WERI-Rb-1 (cell line): ENCODE measurements at places on chromosomes 7 and 10.

- DNase-seq: no peak
Observed at GRCh38 chr7:89027781-89028180, 232.2 kb upstream of the TEX47 start.

GRCh38 chr7:71430246-71430645 is 298.3 kb downstream of the GALNT17 start:
- no peak for DNase-seq

DNA sequence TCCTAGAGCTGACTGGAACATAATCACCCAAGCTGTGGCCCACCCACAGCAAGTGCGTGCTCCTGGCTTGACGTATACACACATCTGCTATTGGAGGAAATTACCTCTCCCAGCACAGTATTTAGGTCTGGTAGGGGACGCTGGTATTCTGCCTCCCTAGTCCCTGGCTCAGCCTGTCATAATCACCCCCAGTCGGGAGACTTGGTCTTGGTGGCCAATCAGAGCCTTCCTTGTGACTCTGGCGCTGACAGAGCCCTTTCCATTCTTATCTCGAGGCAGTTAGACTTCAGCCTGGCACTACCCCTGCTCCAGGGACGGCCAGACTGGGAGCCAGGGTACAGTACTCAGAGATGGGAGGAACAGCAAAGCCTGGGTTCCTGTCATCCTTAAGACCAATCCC is 14.3 kb upstream of the PRKAG2 start:
- DNase-seq: peak; percentile 36

- DNase-seq: no peak
Observed at GRCh38 chr10:60913657-60914056, 30.3 kb downstream of the RHOBTB1 start.

DNA sequence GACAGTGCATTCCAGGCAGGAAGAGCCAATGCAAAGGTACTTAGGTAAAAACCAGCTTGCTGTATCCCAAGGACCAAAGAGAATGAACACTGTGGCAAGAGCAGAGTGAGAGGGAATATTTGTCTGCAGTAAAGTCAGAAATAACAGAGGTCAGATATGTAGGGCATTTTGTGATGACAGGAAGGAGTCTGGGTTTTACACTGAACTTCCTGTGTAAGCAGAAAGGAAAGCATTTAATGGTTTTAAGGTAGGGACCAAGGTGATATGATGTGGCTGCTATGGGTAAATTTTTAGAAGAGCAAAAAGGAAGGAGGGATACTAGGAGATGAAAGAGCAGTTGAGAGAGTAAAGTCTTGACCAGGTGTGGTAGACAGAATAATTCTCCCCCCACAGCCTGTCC is 10.1 kb downstream of the ABCB1 start:
- DNase-seq: no peak

- no peak for DNase-seq
Observed at GRCh38 chr10:94074462-94074861, 80.7 kb downstream of the PLCE1 start.

DNA sequence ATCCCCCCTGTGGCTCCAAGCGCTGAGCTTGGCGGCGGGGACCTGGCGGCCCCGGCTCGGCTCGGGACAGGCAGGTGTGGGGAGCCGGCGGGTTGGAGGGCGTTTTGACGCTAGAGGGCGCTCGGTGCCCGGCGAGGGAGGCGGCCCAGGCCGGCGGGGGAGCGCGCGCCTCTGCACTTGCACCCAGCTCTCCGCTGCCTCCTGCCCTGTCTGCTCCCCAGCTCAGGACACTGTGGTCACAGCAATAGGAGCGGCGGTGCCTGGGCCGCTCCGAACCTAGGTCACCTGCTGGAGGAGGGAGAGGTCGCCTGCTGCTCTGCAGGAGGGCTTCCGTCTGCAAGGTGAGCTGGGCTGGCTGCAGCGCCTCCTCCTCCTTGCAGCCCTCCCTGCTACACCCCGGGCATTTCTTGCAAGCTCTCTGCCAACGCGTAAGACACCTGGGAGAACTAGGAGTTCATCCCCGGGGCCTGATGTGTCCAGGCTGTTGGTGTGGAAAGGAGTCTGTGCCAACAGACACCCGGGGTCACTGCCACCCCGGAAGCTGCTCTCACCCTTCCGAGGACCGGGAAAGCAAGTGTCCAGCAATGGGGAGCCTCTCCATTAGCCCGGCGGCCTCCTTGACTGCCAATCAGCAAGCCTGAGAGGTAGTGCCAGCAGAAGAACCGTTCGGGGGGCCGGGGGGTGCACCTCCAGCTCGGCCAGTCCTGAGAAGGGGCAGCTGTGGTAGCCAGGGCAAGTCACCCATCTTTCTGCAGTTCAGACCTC is 620.4 kb downstream of the GALNT17 start:
- peak; percentile 72 for DNase-seq

DNA sequence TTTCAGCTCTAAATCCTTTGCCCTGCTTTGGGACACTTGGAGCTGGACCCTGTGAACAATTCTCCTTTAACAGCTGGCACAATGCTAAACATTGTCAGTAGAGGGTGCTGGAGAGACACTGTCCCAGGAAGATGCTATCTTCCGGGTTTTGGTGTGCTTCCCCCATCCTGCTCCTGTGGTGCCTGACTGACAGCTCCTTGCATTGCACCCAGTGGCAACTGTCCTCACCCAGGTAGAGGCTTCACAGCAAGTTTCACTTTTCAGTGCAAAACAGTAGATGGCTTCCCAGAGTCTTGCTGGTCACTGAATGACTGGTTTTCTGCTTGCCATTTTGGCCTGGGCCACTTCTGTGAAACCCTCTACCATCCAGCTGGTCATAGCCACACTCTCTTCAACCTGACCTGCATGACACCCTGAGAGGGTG is 77.3 kb downstream of the CDC14C start:
- DNase-seq: peak; percentile 75

- no peak for DNase-seq
Observed at GRCh38 chr10:68112837-68113236, 3.5 kb downstream of the MYPN start.

- no peak for DNase-seq
Observed at GRCh38 chr7:50564640-50565558, at the start of gene DDC. DDC (minus strand) TSS chr7:50565405; CDS start chr7:50544085, 21,320 bp downstream.

- no peak for DNase-seq
Observed at GRCh38 chr7:88681682-88682081, 77.8 kb upstream of the ZNF804B start.

GRCh38 chr7:77331938-77332695 is 84.0 kb downstream of the GSAP start:
- peak; percentile 90 for DNase-seq

DNA sequence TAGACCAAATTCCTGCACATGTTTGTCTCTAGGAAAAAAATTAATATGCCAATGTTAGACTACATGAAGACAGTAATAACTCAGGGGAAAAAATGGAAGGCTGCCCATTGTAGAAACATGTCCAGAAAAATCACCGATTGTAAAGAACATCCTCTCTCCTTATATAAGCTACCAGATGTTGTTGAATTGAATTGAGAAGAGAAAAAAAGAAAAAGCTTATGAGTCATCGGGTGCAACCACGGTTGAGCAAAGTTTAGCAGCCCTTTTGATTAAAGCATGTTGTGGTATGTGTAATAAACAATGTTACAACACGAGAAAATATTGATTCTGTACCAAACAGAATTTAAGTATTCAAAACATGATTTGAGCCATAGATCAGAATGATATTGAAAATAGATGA is 102.3 kb upstream of the ARHGAP21 start:
- no peak for DNase-seq

GRCh38 chr10:112880633-112881530 is 69.2 kb upstream of the TCF7L2 start:
- no peak for DNase-seq

DNA sequence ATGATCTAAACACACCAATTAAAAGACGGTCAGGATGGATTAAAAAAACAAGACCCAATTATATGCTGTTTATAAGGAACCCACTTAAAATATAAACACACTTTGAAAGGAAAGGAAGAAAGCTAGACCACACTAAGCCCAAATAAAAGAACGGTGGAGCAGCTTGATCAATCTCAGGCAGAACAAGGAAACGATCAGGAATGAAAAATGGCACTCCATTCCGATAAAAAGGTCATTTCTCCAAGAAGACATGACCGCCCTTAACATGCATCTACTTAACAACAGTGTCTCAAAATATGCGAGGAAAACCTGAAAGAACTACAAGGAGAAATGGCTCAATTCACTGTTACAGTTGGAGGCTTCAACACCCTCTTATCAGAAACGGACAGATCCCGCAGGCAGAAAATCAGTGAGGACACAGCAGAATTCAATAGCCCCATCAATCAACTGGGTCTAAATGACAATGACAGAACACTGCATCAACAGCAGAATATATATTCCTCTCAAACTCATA is 210.0 kb downstream of the MAD1L1 start:
- no peak for DNase-seq

DNA sequence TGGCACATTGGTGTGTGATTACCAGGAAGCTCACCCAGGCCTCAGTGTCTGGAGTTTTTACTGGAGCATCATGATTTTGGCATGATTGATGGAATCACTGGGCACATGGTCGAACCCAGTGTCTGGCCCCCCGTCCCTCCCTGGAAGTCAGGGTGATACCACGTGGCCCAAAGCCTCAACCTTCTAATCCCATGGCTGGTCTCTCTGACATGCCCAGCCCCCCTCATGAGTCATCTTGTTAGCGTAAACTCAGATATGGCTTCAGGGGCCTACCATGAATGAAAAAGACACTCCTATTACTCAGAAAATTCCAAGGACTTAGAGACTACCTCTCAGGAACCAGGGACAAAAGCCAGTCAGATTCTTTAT is 109.3 kb downstream of the GRK5 start:
- DNase-seq: peak; percentile 55
